Stimulated activated memory B cell treated with anti-CD40 and anti-IgM and Interleukin-4, amounts not matched to agents 10 μg/mL and 1 μg/mL and 100 μg/mL, for 72 hours (primary cell): ENCODE measurements at places on chromosomes 4 and X.

GRCh38 chr4:148095346-148095923 is 346.8 kb downstream of the NR3C2 start:
- no peak for ATAC-seq

DNA sequence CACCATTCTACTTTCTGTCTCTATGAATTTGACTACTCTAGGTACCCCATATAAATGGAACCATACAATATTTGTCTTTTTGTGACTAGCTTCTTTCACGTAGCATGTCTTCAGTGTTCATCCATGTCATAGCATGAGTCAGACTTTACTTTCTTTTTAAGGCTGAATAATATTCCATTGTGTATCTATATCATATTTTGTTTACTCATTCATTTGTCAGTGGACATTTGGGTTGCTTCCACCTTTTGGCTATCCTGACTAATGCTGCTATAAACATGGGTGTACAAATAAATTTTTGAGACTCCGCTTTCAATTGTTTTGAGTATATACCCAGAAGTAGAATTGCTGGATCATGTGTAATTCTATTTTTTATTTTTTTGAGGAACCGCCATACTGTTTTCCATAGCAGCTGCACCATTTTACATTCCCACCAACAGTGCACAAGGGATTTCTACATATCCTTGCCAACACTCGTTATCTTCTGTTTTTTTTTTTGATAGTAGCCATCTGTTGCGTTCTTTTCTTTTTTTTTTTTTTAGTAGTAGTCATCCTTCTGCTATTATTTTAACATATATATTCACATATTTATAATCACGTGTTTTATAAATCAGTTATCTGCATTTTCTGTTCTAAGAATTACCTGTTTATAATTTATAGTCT is 158.0 kb upstream of the MED14 start:
- ATAC-seq, result no peak

DNA sequence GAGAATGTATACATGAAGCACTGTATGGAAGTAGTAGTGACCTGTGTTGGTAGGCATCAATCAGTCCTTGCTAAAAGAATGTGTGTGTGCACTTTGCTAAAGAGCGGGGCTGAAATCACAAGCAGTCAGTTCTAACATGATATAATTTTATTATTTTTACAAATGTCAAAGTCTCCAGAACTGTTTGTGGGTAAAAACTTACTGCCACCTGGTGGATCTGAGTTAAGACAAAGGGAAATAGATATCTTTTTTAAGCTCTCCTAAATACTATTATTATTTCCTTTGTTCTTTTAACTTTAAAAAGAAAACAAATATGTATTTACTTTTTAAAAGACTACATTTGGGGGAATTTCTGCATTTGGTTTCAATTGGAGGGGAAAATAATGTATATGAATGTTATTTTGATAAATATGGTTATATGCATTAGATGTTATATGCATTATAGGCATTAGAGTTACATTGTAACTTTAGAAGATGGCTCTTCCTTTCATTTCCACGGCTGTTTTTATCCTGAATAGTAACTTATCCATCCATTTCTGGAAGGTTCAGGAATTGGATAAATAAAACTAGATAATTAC is 7.8 kb upstream of the CLOCK start:
- no peak for ATAC-seq

DNA sequence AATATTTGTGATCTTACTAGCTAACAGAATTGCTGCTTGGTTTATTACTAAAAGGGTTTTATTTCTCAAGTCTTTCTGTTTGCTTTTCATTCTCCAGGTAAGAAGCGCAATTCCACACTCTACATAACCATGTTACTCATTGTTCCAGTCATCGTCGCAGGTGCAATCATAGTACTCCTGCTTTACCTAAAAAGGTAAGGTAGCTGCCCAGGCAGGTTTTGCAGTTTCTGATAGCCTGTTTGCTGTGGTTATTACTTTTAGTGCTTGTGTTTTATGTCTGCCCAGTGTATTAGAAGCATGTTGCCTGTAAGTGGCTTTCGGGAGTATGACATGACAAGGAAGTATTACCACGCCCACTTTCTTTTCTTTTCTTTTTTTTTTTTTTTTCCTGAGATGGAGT is 46.4 kb downstream of the IL13RA1 start:
- no peak for ATAC-seq

- no peak for ATAC-seq
These were observed 26.8 kb upstream of the SPARCL1 start for GRCh38 chr4:87555773-87556619.

DNA sequence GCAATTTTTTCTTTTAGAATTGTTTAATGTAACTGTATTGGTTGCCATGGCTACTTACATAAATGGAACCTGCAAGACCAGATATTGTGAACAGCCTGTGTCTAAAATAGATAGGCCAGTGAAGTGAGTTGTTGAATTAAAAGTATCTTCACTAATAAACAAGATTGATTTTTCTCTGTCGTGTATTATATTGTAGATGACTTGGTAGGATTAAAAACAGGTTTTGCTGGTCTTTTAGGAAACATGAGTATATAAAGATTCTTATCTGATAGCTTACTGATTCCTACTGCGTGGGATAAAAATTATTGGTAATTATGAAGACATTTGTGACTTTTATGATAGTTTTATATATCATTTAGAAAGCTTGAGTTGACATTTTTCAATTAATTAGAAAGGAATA is 162.1 kb downstream of the KDM6A start:
- ATAC-seq, result no peak

DNA sequence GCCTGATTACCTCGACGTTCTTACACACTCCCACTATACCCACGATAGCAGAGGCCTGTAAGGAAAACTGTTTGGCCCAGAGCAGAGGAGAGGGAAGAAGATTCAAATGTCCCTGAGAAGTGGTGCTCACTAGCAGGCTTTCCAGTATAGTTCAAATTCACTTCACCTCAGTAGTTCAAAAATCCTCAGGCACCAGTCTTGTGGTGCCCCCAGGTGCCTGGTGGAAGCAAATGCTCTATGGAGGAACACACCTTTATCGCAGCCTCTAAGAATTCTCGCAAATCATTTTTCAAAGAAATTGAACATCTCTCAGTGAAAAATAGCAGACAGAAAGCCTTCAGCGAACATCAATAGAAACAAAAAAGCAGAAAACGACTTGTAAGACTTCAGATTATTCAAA is 12.2 kb upstream of the MTMR1 start:
- ATAC-seq, result no peak

DNA sequence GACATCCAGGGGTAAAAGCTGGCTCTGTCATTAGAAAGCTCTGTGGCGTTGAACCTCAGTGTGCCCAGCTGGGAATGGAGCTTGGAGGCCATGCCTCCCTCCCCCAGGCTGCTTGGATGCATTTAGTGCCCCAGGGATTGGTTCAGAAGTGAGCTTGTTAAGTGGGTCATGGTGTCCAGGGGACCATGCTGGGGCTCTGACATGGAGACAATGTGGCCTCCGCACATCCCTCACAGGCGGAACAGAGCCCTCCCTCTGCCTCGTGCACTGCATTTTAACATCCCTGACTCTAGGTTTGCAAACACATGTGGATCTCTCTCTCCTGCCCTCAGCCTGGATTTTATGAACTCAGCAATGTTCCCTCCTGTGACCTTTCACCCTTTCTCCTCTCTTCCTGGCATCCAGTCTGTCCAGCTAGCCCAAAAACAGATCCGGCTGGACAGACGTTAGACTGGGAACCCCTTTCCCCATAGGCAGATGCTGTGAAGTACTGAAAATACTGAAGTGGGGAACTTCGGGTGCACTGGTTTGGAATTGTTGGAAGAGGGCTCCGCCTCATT is 81.5 kb downstream of the SORCS2 start:
- ATAC-seq, result no peak

- ATAC-seq, result no peak
These were observed 63.1 kb downstream of the RTL9 start for GRCh38 chrX:110421500-110422455.

- no peak for ATAC-seq
These were observed 20.8 kb downstream of the GPM6A start for GRCh38 chr4:175791221-175791620.

GRCh38 chr4:73864365-73864764 is 4.8 kb upstream of the CXCL1 start:
- no peak for ATAC-seq

GRCh38 chr4:185847352-185848097 is 35.5 kb upstream of the SORBS2 start:
- ATAC-seq, result no peak

- no peak for ATAC-seq
These were observed 126.5 kb downstream of the STIM2 start for GRCh38 chr4:26987191-26987590.

GRCh38 chr4:25938787-25939186 is 24.8 kb downstream of the SMIM20 start:
- ATAC-seq, result peak; percentile 91

DNA sequence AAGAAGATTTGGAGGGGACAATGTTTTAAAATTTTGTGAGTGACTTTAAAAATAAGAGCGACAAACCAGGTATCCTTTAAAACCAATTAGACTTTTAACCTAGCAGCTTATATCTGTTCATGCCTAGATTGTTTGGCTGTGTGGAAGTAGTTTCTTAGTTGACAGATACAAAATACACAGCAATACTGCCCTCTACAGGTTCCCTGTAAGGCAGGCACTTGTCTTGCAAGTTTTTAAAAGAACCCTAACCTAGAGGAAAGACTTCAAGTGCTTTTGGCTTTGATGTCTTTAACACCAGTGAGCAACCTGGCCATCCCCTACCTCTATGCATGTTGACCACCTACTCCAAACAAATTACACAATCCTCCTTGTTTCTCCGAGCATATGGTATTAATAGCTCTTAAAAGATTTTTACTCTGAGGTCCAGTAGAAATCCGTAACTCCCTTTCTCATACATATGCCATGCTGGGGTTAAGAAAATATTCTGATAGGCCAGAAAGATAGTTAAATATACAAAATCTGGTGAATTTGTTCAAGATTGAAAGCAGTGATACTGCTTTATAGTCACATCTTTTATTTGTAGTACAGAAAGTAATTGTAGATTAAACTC is 273.0 kb downstream of the ARHGAP24 start:
- peak; percentile 76 for ATAC-seq

DNA sequence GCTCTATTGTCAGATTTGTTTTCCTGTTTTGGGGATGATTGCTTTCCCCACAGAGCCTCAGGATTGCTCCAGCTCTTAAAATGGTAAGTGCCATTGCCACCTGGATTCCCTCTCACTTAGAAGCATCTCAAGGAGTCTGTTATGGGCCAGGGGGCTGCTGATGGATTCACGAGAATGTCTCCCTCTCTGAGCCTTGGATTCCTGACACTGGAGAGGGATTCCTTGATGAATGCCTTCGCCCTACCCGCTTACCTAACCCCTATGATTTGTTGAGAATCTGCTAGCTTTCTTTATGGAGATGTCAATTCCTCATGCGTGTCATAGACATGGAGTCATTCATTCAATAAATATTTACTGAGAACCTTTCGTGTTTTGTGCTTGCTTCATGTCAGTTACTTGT is 36.9 kb upstream of the TENM3 start:
- ATAC-seq, result no peak
